ENCODE measurements at places on chromosomes 16 and 17. TPM values are rescaled to one million over a fixed set of nuclear protein-coding genes. Genes with fewer than 3 reads are reported as not detected.

- H3K4me3 ChIP-seq = no peak overlapping the region
- no peak for DNase-seq
- H3K27me3 ChIP-seq = no peaks in the 10 kb centered on the region
- H3K4me1 ChIP-seq = no peaks in the 10 kb centered on the region
- H3K36me3 ChIP-seq = no peaks in the 10 kb centered on the region
Measured at GRCh38 chr17:74569020-74570003, 2.0 kb upstream of the CD300H start.

- no peak for DNase-seq
- H3K4me1 ChIP-seq = peaks cover 9% of the 10 kb centered on the region
- H3K36me3 ChIP-seq = peaks cover 3% of the 10 kb centered on the region
- H3K27ac ChIP-seq = no peak overlapping the region
Measured at GRCh38 chr17:45648642-45649041, 135.5 kb upstream of the CRHR1 start.

- H3K4me3 ChIP-seq = no peak overlapping the region
- H3K27ac ChIP-seq = no peak overlapping the region
- no peaks in the 10 kb centered on the region for H3K27me3 ChIP-seq
- no peak for DNase-seq
Measured at GRCh38 chr16:46828292-46828691, 2.7 kb downstream of the C16orf87 start.

- no peaks in the 10 kb centered on the region for H3K27me3 ChIP-seq
- no peak overlapping the region for H3K27ac ChIP-seq
- H3K36me3 ChIP-seq = no peaks in the 10 kb centered on the region
- no peak for DNase-seq
- H3K4me3 ChIP-seq = no peak overlapping the region
- peaks cover 26% of the 10 kb centered on the region for H3K4me1 ChIP-seq
Measured at GRCh38 chr16:49539758-49540157, 166.2 kb downstream of the C16orf78 start.

GRCh38 chr17:72122765-72123529, 2.1 kb downstream of the SOX9 start:
- peak; percentile 56 for DNase-seq
- H3K4me1 ChIP-seq = peaks cover 48% of the 10 kb centered on the region
- peak overlapping the region; percentile 65 for H3K4me3 ChIP-seq
- peaks cover 22% of the 10 kb centered on the region for H3K36me3 ChIP-seq
- H3K27me3 ChIP-seq = peaks cover 47% of the 10 kb centered on the region

GRCh38 chr16:27485126-27485525, 64.6 kb downstream of the GTF3C1 start:
- no peaks in the 10 kb centered on the region for H3K27me3 ChIP-seq
- H3K4me3 ChIP-seq = no peak overlapping the region
- H3K36me3 ChIP-seq = peaks cover 93% of the 10 kb centered on the region
- peaks cover 4% of the 10 kb centered on the region for H3K4me1 ChIP-seq

DNA sequence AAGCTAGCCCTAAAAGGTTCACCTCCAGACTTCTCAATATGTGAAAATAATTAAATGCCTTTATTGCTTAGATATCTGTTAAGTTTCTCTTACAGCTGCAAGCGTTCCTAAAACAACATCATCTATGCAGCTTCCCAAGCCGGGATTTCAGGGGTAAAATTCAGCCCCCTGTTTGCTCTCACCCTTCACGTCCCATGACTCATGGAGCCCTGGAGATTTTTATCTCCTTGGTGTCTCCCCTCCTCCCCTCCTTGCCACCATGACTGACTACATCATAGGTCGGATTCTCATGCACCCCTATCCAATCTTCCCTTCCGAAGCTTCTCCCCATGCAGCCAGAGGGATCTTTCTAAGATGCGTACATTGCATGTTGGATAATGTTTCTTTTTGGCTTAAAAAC, 21.0 kb upstream of the CACNG4 start:
- H3K36me3 ChIP-seq = no peaks in the 10 kb centered on the region
- no peak for DNase-seq
- H3K4me1 ChIP-seq = peaks cover 38% of the 10 kb centered on the region
- no peak overlapping the region for H3K4me3 ChIP-seq

DNA sequence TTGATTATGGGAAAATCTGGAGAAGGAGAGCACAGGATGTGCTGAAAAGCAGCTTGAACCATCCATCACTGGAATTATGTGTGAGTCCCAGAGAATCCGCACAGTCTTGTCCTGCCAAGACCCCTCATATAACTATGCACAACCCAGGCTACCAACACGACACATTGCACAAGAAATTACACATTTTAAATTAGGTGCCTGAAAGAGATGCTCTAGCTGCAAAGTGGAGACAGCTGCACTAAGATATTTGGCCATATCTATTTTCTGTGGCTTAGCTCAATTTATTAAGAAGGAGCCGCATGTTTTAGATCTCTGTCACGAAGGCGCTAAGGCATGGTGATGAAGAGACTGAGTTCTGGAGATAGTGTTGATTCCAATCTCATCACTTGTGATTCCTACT, 1308.4 kb downstream of the CDH8 start:
- H3K27ac ChIP-seq = no peak overlapping the region
- H3K4me1 ChIP-seq = no peaks in the 10 kb centered on the region
- peak; percentile 10 for DNase-seq
- H3K36me3 ChIP-seq = no peaks in the 10 kb centered on the region
- H3K27me3 ChIP-seq = no peaks in the 10 kb centered on the region
- no peak overlapping the region for H3K4me3 ChIP-seq

GRCh38 chr17:44636562-44636961, 19.7 kb upstream of the MEIOC start:
- DNase-seq = peak; percentile 71
- H3K27ac ChIP-seq = no peak overlapping the region
- no peak overlapping the region for H3K4me3 ChIP-seq
- no peaks in the 10 kb centered on the region for H3K4me1 ChIP-seq
- no peaks in the 10 kb centered on the region for H3K27me3 ChIP-seq

The C16orf96 gene
- total RNA-seq = 0.50 TPM

The ICAM2 gene
- total RNA-seq = 37.0 TPM

The SUMO2 gene
- total RNA-seq = 133 TPM

The RCVRN gene
- not detected for total RNA-seq

All from spinal cord (tissue), 10 donors.